SIG-M5 (cell line): ENCODE measurements at places on chromosomes 12 and 14.

DNA sequence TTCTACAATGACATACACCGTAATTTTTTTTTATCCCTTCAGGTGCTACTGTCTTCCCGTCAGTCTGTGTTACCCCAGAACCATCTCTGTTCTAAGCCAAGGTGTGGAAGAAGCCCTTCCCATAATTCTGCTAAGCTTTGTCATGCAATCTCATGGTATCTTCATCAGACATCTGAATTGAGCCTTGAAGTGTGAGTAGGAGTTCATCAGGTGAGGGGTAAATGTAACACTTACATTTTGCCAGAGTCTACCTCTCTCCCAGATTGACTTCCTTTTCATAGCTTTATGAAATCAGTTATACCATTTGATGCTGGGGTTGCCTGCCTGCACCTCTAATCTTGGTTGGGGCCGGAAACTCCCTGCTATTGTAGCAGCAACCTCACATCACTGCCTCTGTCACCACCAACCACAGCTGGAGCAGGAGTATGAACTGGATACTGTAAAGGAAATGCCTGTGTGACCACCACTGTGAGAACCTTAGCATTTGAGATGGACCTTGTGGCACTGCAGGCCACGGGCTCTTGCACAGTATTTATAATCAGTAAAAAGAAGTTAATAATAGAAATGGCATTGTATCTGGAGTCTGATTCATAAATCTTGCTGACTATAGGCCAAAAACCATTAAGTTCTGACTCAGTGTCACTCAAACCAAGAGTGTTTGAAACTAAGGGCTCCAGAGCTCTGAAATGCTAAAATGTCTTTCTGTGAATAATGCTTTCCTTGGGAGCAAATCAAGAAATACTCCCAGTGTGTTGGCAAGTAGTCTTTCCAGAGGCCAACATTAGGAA is 58.7 kb upstream of the STK38L start:
- no peak for DNase-seq

- no peak for DNase-seq
Observed at GRCh38 chr14:89899917-89900663, 54.4 kb downstream of the EFCAB11 start.

GRCh38 chr14:40004871-40005500 is 572.8 kb upstream of the FBXO33 start:
- DNase-seq = no peak

- no peak for DNase-seq
Observed at GRCh38 chr14:64493455-64493854, 10.2 kb downstream of the ZBTB25 start.

GRCh38 chr12:89040146-89040964 is 311.9 kb downstream of the DUSP6 start:
- DNase-seq = no peak

- DNase-seq = no peak
Observed at GRCh38 chr14:76760331-76761135, 735 bp upstream of the VASH1 start.

- no peak for DNase-seq
Observed at GRCh38 chr14:91108941-91109611, 4.8 kb upstream of the DGLUCY start.

GRCh38 chr12:8685051-8685450 is 12.7 kb upstream of the RIMKLB start:
- DNase-seq = no peak

- no peak for DNase-seq
Observed at GRCh38 chr14:96117101-96117897, 78.1 kb downstream of the C14orf132 start.

DNA sequence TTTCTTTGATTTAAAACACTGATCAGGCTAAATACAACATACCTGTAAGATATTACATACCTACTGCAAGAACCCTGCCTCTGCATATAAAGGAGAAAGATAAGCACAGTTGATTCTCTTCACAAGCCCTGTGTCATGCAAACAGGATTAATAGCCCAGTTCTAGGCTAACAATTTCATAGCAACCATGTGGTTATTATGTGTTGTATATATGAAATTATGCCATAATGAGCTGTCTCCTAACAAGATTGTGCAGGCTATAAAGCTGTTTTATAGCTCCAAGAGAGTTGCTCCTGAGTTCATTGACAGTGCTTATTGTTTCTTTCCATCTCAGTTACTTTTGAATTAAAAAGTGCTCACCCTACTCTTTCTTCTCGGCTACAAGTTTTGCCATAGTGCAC is 609.3 kb downstream of the DIO2 start:
- DNase-seq = no peak

- no peak for DNase-seq
Observed at GRCh38 chr12:107238296-107238695, 144.9 kb upstream of the CRY1 start.

DNA sequence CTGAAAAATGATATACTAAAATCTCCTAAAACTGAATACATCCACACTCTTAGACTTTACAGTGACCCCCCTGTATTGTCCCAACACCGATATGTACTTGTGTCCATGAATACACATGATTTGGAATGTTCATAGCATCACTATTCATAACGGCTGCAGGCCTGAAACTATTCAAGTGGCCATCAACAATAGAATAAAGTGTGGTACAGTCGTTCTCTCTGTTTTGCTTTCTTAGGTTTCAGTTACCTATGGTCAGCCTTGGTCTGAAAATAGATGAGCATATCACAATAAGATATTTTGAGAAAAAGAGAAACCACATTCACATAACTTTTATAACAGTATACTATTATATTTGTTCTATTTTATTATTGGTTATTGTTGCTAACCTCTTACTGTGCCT is 150.6 kb downstream of the ASCL4 start:
- DNase-seq = no peak

DNA sequence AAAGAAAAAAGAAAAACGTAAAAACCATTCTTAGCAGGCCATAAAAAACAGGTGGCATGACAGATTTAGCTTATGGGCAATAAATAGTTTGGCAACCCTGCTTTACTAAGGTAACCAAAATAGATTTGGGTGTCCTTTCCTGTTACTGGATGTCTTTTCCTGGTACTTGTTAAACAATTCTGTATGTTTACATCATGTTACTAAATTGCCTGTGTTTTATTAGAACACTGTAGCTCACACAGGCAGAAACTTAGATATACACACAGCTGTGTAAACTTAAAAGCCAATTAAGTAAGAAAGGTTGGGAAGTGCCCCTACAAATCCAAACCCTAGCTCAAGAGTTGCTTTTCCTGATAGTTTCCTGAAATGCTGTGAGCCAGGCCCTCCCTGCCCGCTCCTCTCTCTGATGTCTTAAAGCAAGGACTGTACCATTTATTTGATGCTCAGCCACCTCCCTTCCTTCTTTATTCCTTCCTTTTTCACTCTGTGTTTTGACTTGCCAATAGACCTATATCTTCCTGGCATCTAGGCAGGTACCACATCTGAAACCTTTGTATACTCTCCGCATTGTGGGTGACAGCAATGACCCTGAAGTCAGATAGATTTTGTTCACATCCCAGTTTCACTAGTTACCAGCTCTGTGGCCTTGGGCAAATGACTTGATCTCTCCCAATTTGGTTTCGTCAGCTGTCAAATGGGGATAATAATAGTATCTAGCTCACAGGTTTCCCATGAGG is 3.7 kb upstream of the CAMKK2 start:
- DNase-seq = no peak

GRCh38 chr12:108691998-108692808 is 39.1 kb downstream of the CORO1C start:
- DNase-seq = peak; percentile 7

- DNase-seq = no peak
Observed at GRCh38 chr14:50447461-50447860, 50.8 kb upstream of the CDKL1 start.

GRCh38 chr12:9811621-9812020 is 15.7 kb upstream of the KLRF1 start:
- no peak for DNase-seq

DNA sequence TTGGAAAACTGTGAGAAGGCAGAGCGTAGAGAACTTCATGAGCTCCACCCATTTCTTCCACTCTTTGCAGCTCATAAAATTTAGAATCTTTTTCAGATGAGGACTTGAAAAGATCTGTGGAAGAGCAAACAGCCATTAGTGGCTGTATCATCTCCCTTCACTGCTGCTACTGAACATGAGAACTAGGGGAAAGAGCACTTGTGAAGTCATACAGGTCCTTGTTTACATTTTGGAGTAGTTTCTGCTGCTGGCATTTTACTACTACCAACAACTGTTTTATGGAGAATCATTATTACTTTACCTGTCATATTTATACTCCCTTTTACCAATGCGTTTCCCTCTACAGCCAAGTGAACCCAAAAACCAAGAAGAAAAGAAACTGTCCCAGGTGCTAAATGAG is 41.0 kb downstream of the RPGRIP1 start:
- DNase-seq = no peak

- no peak for DNase-seq
Observed at GRCh38 chr12:6951551-6952120, 480 bp downstream of the PTPN6 start.

GRCh38 chr14:38409071-38409705 is 153.3 kb upstream of the CLEC14A start:
- DNase-seq = no peak

DNA sequence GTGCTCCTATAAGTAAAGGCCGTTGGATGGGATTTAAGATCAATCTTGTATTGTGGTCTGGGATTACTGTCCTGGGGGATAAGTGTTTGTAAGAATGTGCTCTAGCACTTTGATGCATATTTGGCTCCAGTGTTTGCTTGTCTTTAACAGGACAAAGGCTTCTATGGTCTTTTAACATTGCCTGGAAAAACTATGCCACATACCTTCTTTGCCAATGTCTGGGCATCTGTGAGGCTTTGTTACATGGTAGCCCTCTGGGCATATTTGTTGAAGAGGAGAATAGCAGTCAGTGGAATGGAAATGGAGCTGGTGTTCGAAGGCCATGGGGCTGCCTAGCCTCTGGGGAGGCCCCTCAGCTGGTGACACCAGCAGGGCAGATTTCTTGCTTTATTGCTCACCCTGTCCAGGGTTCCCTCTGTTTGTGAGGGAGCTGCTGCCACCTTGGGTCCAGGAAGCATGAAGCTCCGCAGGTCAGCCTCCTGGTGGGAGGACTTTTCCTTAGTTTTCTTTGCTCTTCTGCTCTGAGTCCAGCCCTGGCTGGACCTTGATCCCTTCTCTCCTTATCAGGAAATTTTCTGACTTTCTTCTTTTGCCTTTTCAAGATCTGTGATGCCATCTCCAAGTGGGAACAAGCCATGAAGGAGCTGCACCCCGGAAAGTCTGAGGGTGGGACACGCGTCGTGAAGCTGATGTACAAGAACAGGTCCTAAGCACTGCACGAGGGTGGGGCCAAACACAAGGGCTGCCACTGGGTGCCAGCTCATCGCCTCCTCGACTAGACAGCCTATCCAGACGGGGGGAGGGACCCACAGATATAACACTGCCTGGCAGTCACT is 19.5 kb downstream of the PIGH start:
- no peak for DNase-seq

- no peak for DNase-seq
Observed at GRCh38 chr14:100165376-100165775, 5.9 kb upstream of the DEGS2 start.

- no peak for DNase-seq
Observed at GRCh38 chr14:64394977-64395633, 7.0 kb downstream of the MTHFD1 start.

GRCh38 chr12:123761841-123762714 is at the start of gene DNAH10:
TSS of gene DNAH10 (plus strand) at chr12:123762301. CDS start at chr12:123762337, 36 bp downstream.
- DNase-seq = no peak

DNA sequence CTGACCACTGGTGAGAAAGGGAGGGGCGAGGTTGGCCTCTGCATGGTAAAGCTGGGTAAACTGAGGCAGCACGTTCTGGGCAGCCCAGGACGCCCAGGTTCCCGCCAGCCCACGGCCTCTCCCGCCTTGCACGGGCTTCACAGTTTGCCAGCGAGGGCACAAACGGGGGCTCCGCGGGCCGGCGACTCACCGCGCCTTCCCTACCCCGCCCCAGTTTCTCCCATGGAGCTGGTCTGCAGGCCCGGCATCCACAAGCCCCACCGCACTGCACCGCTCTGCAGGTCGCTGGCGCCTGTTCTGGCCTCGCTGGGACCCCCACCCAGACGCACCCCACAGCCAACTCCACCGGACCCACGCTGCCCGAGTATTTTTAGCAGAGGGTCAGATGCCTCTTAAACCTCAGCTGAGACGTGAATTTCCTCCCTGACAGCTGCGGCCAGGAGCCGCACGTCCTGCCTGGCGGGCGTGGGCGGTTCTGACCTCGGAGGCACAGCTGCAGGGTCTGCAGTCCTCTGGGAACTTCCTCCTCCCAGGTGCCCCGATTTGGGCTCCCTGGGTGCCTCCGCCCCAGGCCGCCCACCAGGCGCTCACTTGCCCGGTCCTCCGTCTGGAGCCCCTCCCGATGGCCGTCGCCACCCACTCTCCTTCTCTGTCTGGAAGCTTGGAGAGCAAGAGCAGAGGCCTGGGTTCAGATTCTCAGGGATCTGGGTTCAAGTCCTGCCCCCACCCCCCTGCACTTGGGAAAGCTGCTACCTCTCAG is 29.5 kb upstream of the INF2 start:
- no peak for DNase-seq

DNA sequence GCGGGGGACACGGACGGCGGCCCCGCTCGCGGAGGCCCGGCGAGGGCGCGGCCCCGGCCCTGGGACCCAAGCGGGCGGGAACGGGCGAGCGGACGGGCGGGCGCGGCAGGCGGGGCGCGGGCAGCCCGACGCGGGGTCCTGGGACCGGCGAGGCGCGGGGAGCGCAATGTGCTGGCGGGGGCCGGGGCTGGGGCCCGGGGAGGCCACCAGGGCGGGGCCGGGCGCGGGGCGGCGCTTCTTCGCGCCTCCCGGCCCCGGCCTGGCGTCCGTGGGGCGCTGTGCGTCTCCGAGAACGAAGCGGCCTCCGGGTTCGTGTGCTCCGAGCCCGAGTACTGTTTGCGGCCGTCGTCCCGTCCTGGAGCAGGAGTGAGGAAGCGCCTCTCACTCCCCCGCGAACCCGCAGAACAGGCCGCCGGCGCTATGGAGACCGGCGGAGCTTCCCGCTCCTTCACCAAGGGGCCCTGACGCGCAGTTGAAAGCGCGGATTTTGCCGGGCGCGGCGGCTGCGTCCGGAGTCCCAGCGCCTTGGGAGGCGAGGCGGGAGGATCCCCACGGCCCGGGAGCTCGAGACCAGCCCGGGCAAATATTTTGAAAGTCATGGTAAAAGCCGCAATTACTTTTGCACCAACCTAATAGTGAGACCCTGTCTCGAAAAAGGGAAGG is 420 bp upstream of the ANKLE2 start:
- peak; percentile 67 for DNase-seq

DNA sequence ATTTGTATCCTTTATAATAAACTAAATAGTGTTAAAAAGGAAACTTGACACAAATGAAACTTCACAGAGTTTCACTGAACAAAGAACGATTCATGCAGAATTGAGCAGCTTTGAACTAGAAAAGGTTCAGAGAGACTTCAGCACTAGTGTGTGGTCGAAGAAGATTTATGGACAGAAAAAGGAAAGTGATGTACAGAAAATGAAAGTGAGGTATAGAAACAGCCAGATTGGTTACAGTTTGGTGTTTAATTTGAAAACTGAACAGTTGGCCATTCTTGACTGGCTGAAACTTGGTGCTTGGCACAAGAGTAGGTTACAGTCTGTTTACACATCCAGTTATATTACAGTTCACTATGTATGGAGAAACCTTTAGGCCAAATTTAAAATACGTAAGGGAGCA is 207.1 kb downstream of the GALC start:
- DNase-seq = no peak
